Stimulated activated CD4-positive, alpha-beta T cell treated with anti-CD3 and anti-CD28 coated beads, TNF-alpha, amount 100 ng/mL, for 4 hours (primary cell): ENCODE measurements at places on chromosomes 16 and 17.

GRCh38 chr16:66924527-66925321, 611 bp downstream of the RRAD start:
- no peak for DNase-seq

DNA sequence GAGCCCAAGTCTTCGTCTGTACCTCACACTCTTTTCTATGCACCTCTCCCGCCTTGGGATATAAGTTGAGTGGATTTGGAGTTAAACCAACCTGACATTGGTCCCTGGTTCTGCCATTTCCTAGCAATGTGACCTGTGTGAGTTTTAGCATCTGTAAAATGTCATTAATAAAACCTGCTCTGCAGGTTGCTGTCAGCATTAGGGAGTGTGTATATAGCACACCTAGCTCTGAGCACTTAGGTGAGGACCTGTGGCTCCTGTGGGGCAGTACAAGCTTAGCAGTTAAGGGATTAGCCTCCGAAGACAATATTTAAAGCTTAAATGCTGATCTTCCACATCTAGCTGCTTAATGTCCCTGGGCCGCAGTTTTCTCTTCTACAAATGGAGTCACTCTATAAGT, 248.0 kb downstream of the TMEM114 start:
- DNase-seq, result no peak

DNA sequence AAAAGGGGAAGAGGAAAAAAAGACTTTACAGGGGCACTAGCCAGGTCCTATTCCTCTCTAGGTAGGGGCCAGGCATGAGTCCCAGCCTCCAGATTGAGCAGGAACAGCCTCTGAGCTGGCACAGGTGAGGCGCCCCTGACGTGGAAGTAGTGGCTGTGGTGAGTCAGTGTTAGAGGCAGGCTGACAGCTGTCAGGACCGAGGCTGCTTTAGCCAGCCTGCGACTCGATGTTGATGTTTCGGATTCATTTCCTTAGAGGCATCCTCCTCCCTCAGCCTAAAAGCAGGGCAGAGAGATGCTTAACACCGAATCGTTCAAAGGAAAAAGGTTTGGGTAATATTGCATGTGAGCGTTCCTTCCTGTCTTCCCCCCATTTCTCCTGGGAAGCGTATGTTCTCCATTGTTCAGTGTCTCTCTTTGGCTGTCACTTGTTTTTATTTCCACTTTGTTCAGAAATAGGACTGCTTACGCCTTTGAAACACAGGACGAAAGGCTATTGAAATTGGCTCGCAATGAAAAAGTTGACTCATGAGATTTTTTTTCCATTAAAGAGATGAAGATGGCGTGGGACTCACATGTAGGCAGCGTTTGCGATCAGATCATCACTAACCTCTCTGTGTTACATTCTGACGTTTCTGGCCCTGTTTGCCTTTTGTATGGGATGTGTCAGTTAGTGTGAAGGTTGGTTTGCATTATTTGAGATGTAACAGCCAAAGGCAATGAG, 1.3 kb downstream of the KIAA0513 start:
- DNase-seq, result peak; percentile 62

DNA sequence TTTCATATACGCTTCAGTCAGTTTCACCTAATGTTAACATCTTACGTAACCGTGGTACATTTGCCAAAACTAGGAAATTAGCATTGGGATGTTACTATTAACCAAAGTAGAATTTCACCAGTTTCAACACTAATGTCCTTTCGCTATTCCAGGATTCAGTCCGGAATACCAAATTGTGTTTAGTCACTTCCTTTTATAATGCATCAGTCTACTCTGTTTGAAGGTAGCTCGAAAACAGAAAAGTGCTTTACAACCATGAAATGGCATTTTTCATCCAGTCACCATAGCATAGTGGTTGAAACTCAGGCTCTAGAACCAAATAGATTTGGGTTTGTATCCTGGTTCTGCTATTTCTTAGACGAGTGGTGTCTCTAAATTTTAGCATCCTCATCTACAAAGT, 29.4 kb downstream of the AP2B1 start:
- DNase-seq, result no peak

- no peak for DNase-seq
These were observed 18.5 kb downstream of the ENPP7 start for GRCh38 chr17:79749156-79749815.

- no peak for DNase-seq
These were observed 714 bp downstream of the SLC38A8 start for GRCh38 chr16:84041881-84042280.

DNA sequence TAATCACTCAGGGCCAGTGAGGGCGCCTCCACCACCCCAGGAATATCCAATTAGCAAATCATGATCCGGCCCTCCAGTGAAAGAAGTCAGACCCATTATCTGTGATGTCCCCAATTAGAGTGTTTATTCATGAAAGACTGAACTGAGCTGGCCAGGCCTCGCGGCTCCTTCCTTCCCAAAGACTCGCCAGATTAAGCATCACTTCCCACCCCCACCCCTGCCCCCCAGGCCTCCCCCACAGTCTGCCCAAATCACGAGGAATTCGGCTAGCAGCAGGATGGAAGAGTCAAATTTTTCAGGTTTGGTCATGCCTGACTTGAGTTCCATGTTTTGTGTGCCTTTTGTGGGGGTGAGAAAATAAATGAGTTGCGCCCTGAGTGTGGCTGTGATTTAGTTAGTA, 298.4 kb upstream of the SALL1 start:
- DNase-seq, result no peak

GRCh38 chr16:81618661-81619060, 160.4 kb upstream of the PLCG2 start:
- no peak for DNase-seq

DNA sequence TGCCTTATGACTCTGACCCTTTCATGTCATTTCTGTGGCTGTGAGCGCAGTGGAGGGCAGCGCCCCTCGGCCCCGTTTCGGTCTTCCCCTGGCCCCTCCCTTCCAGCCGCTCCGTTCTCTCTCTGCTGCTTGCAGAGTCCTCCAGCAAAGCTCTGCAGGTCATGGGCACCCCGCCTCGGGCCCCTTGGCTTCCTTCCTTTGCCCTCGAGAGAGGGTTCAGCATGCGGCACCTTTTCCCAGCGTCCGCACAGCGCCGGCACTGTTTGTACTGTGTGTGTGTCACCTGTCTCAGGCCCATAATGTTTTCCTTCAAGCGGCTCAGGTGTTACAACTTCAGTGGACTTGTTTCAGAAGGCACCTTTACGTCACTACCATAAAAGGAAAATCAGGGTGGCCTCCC, 98.5 kb downstream of the RAP1GAP2 start:
- DNase-seq, result no peak

- DNase-seq, result no peak
These were observed 17.5 kb upstream of the WFIKKN2 start for GRCh38 chr17:50817838-50818237.
